ENCODE measurements at places on chromosomes 2 and 18. TPM values are rescaled to one million over a fixed set of nuclear protein-coding genes. Genes with fewer than 3 reads are reported as not detected.
A peak's percentile ranks its signal among the peaks of the same experiment; 100 is the strongest.

Gene CHRND
- polyA plus RNA-seq = 173 TPM

GRCh38 chr2:60659026-60659425 lies 97.0 kb upstream of the PAPOLG start:
- DNase-seq = no peak

DNA sequence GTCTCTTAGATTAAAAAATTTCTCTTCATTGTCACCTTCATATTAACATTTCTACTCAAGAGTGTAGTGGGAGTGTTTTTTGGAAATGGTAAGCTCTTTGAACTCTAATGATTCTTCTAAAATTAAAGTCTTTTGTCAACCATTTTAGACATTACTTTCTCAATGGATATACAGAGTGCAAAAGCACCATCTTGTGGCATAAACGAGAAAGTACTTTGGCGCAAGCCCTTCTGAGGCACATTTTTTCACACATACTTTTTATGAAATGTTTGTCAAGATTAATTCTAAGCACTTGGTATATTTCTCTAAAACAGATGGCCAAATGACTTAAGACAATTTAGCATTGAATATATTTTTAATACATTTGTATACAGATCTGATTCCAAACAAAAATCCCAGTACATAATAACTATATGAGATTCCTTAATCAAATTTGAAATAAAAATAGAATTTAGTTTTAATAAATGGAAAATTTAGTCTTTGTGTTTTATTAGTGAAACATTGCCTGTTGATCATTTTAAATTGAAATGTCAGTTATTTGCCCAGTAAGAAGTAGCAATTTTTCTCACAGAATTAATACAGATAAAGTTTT lies 63.3 kb upstream of the GALNT5 start:
- DNase-seq = no peak

DNA sequence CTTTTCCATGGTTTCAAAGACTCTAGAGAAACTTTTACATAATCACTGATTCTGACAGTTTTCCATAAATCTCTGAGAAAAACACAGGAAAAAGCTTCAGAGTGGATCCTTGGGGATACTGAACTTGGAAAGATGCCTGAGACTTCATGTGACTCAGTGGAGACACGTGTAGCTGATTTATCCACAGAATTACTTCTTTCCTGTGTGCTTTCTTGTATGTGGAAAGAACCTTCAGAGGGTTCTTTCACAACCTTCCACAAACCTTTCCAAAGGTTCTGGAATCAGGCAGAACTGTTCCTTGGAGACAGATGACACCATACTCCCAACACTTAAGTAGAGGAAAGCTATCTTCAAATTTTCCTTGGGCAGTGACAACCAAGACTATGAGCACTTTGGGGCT lies 207.2 kb downstream of the RND3 start:
- DNase-seq = peak; percentile 93

Data from hindlimb muscle (tissue), 1 donor.